ENCODE measurements at places on chromosomes 7 and 10.

- DNase-seq = no peak
These were observed 26.8 kb upstream of the EGR2 start for GRCh38 chr10:62842983-62843382.

DNA sequence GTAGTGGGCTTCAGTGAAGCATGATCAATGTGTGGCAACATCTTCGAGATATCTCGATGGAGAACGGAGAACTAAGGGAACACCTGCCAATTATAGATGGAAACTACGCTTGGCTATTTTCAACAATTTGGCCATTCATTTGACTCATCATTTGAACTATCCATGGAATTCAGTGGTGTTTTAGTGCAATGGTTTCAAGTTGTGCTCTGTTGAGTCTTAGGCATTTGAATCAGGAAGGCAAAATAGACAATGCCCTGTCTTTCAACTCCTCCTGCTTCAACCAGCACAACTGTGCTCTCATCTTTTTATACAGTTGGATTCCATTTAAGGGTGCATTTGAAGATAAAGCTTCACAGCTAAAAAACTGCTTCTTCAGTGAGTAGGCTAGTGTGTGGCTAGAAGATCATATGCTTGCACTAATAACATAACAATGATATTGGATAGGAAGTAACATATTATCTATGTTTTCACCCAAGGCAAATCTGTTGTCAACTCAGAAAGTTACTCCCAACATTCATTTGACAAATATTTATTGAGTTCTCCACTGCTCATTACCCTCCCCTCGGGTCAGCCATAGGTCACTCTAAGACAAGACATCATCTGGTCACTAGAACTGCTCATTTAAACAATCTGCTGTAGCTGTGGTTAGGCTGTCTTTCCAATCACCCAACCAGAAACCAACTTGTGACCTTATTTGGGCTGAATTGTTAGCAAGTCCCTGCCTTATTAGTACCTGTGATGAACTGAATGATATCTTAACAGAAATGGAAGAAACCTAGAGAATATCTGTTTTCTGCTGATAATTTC is 314.1 kb upstream of the SP4 start:
- no peak for DNase-seq

DNA sequence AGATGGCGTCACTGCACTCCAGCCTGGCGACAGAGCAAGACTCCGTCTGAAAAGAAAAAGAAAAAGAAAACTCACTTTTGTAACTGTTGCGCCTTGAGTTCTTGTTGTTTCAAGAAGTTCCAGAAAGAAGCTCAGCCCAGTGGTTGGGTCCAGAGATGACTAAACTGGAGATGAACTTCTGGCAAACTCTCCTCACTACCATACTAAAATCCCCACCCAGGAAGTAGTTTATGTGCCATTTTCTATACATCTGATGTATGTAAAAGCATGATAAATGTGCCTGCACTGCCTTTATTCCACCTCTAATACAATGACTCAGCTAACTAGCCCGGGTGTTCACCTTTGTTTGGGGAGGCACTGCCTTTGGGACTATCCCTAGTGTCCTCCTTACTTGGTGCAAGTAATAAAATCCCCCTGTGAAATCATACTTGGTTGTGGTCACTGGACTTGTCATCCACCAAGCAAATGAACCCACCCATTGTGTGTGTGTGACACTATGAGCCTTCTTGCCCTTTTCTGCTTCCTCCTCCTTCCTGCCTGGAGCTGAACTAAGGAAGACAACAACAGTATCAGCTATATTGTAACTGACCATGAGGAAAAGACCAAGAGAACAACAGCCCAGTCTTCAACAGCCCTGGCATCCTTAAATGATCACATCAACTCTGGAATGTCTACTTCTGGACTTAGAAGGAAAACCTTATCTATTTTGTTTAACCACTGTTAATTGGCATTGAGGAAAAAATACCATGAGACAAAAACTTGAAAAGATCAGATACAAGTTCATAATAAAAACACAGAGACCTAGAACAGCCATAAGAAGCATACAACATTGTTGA is 33.6 kb downstream of the JMJD1C start:
- DNase-seq = no peak

GRCh38 chr10:4781955-4782354 is 44.1 kb upstream of the AKR1E2 start:
- DNase-seq = no peak

DNA sequence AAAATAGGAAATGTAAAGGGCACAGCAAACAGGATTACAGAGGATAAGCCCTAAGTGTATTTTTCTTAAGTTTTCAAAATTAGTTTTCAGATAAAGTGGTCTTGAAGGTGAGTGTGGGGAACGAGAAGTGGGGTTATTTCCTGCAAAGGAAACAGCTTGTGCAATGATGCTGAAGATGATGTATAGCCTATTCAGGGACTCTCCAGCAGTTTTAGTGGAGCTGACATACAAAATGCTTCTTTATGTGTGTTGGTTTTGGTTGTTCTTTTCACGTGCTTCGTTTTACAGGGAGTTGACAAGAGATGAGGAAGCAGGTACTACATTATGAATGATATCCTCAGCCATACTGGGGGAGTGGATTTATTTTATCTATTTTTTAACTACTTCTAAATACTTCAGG is 20.5 kb downstream of the CASD1 start:
- no peak for DNase-seq

DNA sequence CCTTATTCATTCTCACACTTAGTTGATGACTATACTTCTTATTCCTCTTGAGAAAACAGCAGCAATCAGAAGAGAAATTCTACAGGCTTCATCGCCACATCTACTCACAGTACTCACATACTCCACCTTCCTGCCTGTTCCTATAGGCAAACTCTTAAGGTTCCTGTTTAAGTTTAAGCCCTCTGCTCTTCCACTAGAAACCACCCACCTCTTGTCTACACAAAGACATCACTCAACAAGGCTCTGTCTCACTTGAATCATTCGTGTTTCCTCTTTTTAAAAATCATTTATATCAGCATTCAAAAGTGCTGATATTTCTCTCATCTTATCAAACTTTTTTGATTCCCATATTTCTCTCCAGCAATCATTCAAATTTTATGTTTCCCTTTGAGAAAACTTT is 85.5 kb upstream of the ADO start:
- no peak for DNase-seq

DNA sequence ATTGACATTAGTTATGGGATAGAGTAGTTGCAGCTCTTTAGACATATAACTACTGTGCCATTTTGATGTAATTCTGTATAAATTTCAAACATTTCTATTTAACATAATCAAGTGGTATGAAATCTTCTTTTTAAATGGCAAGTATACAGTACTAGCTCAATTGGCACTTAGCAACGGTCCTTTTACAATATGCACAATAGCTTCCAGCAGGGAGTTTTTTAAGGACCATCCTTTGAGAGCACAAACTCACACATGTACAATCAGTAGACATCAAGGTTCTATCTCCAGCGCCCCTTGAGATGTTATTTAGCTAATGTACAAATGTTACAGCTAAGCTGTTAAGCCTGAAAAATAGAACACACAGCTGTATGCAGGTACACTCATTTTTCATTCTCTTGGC is 480.7 kb downstream of the TFEC start:
- no peak for DNase-seq

GRCh38 chr7:72101444-72101843 is 310.7 kb downstream of the CALN1 start:
- no peak for DNase-seq

GRCh38 chr10:73953665-73954064 is 42.7 kb downstream of the PLAU start:
- no peak for DNase-seq

DNA sequence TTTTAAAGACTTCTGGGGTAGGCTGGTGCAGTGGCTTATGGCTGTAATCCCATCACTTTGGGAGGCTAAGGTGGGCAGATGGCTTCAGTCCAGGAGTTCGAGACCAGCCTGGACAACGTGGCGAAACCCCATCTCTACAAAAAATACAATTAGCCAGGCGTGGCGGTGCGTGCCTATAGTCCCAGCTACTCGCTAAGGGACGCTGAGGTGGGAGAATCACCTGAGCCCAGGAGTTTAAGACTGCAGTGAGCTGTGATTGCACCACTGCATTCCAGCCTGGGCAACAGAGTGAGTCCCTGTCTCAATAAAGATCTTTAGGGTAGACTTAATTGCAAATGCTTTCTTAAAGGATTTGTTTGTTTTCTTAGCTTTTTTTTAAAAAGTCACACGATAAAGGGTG is 29.3 kb downstream of the PTPN12 start:
- DNase-seq = no peak

GRCh38 chr10:125823663-125824251 is 411 bp downstream of the BCCIP start:
- DNase-seq = no peak

DNA sequence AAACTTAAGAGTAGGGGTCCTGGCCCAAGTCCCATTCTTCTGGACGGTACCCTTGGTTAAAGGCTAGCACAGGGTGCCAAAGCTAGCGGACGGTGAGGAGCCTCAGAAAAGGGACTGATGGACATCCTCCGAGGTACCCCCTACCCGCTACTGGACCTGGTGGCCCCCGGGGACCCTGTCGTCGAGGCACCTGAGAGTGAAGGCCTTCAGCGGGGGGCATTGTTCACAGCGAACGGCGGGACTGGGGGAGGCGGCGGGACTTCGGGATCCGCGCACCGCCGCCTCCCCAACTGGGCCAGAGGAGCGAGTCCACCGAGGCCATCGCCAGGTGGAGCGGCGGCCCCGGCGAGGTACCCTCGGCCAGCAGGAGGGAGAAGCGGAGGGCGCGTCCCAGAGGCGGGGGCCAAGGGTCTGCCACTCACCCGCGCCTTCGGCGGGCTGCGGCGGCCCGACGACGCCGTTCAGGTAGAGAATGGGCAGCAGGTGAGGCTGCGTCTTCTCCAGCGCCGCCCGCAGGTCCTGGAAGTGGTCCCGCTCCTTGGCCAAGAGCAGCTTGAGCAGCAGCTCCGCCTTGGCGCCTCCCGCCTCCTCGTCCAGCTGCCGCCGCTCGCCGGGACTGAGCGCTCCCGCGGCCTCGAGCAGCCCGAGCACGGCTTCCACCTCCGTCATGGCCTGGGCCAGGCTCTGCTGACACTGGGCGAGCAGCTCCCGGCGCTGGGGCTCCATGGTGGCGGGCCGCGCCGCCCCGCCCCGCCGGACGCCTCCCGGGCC is 575 bp downstream of the DLG5 start:
- DNase-seq = no peak

DNA sequence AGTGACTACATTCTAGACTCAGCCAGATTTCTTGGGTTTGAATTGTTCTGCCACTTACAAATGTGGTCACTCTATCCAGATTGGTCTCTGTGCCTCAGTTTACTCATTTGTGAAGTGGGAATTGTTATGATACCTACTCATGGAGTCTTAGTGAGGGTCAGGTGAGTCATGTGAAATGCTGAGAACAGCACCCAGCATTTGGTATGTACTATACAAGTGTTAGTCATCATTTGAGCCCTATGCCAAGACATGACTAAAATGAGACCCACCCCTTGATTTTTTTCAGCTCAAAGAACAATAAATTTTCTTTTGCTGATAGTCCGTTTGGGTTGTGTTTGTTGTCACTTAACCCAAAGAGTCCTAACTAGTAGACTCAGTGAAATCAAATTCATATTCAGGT is 92.8 kb downstream of the CHN2 start:
- peak; percentile 12 for DNase-seq

DNA sequence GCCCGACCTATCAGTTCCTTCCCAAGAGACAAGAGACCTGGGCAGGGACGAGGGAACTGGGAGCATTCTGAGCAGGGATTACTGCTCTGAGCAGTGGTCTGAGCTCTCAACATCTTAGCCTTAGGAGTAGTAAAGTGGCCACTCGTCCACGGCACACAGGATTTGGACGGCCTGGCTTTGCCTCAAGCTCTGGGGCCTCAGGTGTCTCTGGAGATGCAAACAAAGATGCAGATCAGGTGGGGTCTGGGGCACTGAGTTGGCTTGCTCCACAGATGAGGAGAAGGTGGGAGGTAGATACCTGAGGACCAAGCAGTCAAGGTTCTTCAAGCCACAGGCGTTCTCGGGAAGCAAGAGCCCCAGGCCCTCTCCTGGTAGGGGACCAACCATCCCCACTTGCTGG is 16.1 kb upstream of the NPFFR1 start:
- DNase-seq = no peak

GRCh38 chr10:126975221-126975620 is 70.0 kb downstream of the DOCK1 start:
- DNase-seq = no peak

- no peak for DNase-seq
These were observed 69.6 kb downstream of the ASB13 start for GRCh38 chr10:5596611-5597341.

- no peak for DNase-seq
These were observed 10.2 kb upstream of the C10orf67 start for GRCh38 chr10:23354630-23355279.

GRCh38 chr10:15864419-15864818 is 4.1 kb upstream of the MINDY3 start:
- DNase-seq = no peak

GRCh38 chr10:96831200-96831866 is 765 bp upstream of the LCOR start:
- DNase-seq = no peak

- no peak for DNase-seq
These were observed 33.9 kb downstream of the MTPN start for GRCh38 chr7:135943134-135943879.

DNA sequence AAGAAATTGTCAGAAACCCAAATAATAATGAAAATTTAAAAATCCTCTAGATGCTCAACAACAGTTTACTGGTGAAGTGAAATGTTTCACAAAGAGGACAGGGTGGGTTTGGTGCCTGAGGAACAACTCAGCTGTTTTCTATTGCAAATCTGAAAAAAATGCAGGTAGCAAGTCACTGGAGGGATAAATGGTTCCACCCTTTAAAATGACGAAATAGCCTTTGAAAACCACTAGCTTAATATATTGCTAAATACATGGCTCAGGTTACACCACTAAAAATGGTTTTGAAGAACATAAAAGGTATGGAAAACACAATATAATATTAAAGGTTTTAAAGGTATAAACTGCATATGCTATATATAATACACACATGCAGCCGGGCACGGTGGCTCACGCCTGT is 69.5 kb downstream of the LMBR1 start:
- no peak for DNase-seq

- no peak for DNase-seq
These were observed 3.9 kb downstream of the RAB11FIP2 start for GRCh38 chr10:118042827-118043242.

GRCh38 chr10:125260260-125260659 is 99.9 kb upstream of the CTBP2 start:
- DNase-seq = no peak

DNA sequence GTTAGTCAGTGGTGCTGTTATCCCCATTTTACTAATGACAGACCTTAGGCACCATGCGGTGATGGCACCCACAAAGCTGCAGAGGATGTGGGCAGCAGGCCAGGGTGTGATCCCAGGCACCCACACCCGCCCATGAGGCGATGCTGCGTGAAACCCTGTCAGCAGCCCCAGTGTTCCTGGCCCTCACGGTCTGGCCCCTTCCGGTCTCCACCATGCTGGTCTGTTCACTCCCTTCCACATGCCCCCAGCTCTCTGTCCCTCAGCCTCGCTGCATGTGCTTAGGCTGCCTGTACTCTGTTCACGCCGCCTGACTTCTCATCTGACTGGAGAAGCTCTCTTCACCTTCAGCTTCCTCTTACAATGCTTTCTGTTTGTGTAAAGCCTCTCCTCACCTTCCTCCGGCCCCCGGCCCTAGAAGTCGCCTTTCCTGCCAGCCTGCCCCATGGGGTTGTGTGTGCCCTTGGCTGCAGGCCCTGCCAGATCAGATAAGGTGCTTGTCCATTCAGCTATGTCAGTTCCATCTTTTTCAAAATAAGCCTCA is 17.6 kb upstream of the ORAI2 start:
- peak; percentile 66 for DNase-seq

Data from CD4-positive, alpha-beta T cell treated with Interleukin-2 at 100 ng/mL for 4 hours (primary cell).